ENCODE measurements at places on chromosomes 2 and 18.

- no peak for DNase-seq
Observed at GRCh38 chr18:22783662-22784076, 149.5 kb upstream of the RBBP8 start.

GRCh38 chr2:100755441-100755840, 64.5 kb upstream of the NPAS2 start:
- DNase-seq: no peak

DNA sequence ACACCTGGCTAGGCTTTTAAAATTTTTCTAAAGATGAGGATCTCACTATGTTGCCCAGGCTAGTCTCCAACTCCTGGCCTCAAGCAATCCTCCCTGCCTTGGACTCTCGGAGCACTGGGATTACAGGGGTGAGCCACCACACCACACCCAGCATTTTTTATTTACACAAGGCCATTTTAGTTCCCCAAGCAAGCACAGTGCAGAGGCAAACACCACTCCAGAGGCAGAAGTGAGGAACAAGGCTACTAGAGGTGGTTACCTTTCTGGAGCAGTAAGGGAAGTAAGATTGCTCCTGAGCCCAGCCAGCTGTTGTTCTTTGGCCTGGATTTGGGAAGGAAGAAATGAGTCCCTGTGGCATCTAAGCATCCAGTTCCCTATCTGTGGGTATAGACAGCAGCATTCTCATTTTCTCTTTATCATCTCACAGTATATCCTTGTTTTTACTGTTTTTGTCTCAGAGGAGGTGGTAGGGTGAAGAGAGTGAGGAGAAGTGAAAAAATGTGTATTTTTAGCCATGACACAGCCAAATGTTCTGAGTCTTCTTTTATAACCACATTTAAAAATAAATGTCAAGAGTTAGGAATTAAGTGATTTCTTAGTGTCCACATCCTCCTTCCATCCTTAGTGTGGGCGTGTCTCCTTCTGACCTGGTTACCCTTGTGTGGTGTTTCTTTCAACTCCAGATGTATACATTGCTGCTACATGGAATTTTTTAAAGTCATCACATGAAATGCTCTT, 10.5 kb upstream of the TTC39C start:
- no peak for DNase-seq

GRCh38 chr2:31107591-31108300, 30.5 kb downstream of the GALNT14 start:
- no peak for DNase-seq

DNA sequence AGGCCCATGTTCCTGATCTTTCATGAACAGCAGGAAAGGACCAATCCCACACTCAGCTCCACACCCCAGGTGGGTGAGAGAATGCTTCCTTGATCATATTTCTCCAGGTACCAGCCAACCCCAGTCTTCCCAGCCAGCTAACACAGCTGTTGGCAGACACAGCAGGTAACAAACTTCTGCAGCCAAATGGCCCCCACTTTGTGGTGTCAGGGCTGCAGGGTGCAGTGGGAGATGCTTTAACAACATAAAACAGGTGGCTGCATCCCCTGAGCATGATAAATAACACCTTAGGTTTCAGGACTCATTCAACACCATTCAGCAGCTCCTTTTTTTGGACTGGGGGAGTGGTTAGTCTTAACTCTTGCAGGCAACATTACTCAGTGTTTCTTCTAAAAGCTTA, 76.7 kb upstream of the ACAA2 start:
- no peak for DNase-seq

Measured in SIG-M5 (cell line).